Ureter (tissue), 1 donor: ENCODE measurements at places on chromosomes 1 and 21.

- DNase-seq, result no peak
Observed at GRCh38 chr1:218312509-218312908, 27.4 kb downstream of the RRP15 start.

DNA sequence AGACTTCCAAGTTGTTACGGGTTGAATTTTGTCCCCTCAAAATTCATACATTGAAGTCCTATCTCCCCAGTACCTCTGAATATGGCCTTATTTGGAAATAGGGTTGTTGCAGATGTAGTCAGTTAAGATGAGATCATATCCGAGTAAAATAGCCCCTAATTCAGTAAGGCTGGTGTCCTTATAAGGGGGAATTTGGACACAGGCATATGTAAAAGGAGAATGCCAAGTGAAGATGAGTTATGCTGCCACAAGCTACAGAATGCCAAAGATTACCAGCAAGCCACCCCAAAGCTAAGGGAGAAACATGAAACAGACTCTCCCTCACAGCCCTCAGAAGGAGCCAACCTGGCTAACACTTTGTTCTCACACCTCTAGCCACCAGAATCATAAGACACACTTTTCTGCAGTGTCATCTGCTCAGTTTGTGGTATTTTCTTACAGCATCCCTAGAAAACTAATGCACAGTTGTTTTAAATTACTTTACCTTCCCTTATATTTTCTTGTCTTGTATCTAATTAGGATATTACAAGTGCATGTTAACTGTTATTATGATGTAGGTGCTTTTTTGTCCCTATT lies 43.3 kb upstream of the PRDX6 start:
- DNase-seq, result no peak

GRCh38 chr1:154590756-154591155 lies 17.2 kb downstream of the ADAR start:
- no peak for DNase-seq

DNA sequence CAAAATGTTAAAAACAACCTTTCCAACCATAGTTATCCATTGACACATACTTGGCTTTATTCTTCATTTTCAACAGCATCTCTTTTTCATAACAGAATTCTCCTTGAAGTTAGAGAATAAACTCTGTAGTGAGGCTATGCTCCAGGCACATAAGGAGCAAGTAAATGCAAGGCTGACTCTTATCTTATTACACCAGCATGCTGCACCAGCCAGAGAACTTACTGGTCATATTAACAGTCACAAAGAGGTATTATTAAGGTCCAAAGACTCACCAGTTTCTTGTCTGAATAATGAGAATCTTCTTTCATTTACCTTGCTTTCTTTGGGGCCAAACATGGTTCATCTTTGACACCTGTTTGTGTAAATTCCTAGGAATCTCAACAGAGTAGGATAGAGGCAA lies 71.3 kb upstream of the IVNS1ABP start:
- no peak for DNase-seq

GRCh38 chr1:84998642-84999280 lies 1.8 kb upstream of the MCOLN2 start:
- DNase-seq, result no peak

- no peak for DNase-seq
Observed at GRCh38 chr21:26079366-26079765, 91.2 kb downstream of the APP start.

GRCh38 chr1:20404466-20404865 lies 81.5 kb downstream of the CAMK2N1 start:
- DNase-seq, result no peak

DNA sequence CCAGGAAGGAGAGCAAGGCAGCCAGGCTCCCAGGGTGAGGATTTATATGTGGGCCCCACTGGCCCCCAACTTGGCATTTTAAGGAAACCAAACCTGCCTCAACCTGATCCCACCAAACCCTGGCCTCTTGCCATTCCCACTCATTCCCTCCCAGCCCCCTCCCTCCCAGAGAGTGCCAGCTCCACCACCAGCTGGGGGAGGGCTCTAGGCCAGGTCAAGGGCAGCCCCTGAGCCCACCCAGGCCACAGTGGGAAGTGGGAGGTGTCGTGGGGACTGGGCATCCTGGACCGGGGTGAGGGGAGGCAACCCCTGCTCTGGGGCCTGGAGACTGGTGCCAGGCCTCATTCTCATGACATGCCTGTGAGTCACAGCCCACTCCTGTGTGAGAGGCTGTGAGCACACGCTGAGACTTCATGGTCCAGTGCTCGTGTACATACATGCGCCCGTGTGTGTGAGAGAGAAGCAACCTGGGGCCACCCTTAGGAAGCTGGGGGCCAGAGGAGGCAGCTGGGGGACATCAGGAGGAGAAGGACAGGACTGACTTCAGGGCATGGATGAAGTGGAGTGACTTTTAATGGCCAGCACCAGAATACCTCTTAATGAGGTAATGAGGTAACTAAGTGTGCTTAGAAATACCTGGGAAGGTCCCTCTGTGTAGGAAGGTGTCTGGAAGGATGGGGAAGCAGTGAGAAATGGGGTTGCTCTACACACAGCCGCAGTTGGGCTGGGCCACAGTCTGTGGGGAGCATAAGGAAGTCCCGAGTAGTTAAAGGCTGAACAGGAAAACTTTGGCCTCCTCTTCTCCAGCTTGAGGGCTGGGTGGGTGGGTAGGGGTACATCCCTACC lies at the start of gene S100A2:
Gene S100A2 (minus strand): TSS at position 316 of the 846 bp plus-strand sequence. CDS start 1,967 bp downstream, outside the sequence.
- DNase-seq, result peak; percentile 78

GRCh38 chr1:158951956-158952355 lies 20.6 kb downstream of the PYHIN1 start:
- DNase-seq, result no peak

DNA sequence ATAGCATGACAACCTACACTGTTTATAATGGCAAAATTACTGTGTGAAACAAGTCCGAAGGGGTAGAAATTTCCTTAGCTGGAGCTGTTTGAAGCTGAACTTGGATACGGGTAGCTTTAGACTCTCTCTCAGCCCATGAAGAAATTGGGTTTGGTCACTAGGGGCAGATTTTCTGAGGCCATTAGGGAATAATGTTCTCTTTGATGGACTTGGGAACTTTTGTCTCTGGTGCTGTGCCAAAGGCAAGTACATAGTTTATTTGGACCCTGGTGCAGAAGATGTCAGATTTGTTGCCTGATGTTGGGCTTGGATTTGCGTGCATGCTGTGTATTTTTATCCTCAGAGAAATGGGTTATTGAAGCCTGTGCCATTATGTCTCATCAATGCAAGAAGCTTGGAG lies 109.6 kb downstream of the VPS13D start:
- DNase-seq, result no peak

DNA sequence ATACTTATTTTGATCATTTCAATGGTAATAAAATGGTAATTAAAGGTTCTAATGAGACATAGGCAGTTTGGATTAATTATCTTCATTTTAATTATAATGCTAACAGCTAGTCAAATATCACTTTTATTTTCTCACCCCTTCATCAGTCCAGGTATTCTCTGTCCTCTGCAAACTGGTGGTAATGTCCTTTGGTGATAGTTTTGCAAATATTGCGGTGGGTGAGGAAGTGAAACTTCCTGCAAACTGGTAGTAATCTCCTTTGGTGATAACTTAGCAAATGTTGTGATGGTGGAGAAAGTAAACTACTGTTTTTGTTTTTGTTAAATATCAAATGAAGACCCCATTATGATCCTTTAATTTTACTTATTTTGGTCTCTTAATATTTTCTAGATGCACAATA lies 209.0 kb downstream of the AMY1C start:
- DNase-seq, result no peak

DNA sequence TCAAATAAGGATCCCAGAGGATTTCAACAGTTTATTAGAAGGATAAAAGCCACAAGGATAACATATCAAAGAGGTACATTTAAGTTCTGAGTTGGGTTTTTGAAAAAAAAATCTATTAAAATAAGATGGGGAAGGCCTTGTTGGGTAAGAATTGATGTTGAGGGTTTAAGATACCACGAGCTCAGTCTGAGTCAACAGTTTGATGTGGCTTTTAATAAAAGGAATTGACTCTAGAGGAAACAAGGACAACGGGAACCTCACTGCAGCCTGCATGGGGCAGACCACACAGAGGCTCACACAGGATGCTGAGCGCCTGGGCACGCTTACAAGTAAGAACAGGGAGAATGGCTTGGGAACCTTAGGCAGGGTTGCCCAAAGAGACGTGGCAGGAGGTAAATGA lies 107.5 kb downstream of the TIAM1 start:
- no peak for DNase-seq

- DNase-seq, result no peak
Observed at GRCh38 chr1:54338464-54338863, 67.7 kb downstream of the SSBP3 start.

- no peak for DNase-seq
Observed at GRCh38 chr1:96880626-96881025, 159.0 kb downstream of the PTBP2 start.

DNA sequence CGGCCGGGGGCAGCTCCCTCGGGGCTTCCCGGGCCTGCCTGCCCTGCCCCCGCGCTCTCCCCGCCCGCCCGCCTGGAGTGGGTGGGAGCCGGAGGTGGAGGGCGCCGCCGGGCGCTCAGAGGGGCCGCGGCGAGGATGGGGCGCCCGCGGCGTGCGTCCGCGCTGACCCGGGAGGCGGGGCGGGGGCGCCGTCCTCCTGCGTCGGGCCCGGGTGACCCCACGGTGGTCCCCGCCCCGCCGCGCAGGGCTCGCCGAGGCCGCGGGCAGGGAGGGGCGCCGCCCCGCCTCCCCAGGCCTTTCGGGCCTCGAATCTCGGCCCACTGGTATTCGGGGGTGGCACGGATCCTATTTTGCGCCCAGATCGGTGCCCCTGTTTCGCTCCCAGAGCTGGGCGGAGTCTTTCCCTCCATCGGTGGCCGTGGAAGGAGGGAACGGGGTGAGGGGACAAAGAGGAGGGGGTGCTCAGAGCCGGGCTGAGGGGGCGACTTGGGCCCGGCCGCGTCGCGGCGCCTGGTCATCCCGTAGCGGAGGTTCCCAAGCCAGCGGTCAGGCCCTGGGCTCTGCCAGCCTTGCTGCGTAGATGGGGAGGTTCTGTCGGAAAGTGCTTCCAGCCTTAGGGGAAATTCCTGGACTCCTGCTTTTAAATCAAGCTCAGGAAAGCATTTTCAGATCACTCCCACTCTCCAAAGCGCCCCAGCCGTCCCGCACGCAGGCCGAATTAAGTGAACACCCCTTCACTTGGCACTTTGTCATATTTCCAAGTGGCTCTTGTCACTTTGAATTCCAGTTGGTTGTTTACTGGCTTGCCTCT lies 545 bp downstream of the PATJ start:
- DNase-seq, result peak; percentile 54

DNA sequence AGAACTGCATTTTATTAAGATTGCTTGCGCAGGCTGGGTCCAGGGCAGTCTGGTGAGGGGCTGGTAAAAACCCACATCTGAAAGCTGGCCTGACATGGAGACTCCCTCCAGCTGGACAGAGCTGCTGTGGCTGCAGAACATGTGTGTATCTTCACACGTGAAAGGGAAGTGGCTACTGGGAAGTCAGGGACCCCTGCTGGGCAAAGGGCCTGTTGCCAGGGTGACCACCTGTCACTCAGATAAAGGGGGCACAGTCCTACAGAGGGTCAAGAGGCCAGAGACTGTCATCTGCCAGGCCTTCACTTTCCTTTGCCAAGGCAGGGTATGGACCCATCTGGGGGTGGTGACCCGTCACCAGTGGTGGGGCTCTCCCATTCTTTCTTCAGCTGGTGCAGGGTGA lies 17.5 kb downstream of the NKAIN1 start:
- DNase-seq, result no peak

DNA sequence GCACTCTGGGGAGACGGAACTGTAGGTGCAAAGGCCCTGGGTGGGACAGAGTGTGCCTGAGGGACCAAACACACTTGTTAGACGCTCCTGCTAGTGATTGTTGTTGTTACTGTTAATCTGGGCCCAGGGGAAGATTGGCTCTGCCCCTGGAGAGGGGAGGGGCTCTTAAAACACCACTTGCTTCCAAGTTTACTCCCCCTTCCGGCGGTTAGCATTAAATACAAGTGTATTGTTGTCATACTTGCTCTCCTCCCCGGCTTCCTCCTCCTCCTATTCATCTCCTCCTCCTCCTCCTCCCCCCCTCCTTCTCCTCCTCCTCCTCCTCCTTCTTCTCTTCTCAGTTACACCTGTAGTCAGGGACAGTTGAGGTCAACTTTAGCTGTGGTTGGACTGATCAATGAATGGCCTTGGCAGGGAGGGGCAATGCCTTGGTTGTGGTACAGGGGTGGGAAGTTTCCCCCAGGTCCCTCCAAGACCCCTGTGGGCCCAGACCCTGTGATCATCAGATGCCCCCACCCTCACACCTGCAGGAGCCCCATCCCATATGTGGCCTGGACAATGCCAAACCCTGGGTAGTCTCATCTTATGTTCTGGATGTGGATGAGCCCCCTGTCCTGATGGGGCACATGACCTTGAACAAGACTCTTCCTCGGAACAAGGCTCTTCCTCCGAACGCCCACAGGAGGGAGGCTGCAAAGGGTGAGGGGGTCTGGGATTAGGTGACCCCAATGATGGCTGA lies 217.3 kb downstream of the PTPRU start:
- no peak for DNase-seq

GRCh38 chr1:39080269-39080826 lies 54.2 kb downstream of the NDUFS5 start:
- DNase-seq, result no peak
